ENCODE measurements at places on chromosomes 4 and X.
A peak's percentile ranks its signal among the peaks of the same experiment; 100 is the strongest.

DNA sequence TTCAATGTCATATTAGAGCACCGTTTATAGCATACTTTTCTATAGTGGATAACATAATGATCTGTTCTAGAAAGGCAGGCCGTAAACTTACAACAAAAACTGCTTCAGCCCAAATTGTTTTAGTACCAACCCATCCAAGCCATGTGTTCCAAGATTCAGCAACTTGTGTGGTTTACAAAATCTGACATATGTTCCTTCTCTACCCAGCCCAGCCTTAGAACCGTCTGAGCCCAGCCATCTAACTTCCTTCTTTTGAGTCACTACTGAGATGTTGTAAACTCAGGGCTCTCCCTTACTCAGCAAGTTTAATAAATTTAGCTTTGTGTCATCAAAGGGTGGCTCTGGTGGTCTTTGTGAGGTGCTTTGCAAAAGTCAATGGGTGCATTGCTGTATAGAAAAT, 32.4 kb upstream of the REPS2 start:
- DNase-seq = no peak

- DNase-seq = no peak
These were observed 31.8 kb downstream of the STAG2 start for GRCh38 chrX:123993326-123993725.

DNA sequence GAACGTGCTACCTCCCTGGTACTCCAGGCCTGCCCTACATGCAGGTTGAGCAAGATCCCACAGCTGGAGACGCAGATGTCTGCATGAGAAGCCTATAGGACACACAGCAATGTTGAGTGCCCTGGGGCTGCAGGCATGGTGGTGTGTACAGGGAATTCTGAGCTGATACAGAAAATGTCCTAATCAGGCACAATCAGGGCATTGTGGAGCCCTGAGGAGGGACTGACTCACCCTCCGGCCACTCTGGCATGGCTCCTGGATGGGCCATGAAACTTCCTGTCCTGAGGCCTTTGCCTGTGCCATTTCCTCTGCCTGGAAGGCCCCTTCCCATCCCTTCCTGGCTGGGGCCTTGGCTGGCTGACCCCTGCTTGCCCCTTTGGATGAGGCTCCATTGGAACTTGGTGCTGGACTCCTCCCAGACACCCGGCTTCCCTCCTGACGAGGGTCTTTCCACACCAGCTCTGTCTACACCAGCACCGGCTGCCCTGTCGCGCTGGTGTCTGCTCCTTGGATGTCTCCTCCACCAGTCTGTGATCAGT, 16.7 kb upstream of the AFAP1 start:
- DNase-seq = no peak

DNA sequence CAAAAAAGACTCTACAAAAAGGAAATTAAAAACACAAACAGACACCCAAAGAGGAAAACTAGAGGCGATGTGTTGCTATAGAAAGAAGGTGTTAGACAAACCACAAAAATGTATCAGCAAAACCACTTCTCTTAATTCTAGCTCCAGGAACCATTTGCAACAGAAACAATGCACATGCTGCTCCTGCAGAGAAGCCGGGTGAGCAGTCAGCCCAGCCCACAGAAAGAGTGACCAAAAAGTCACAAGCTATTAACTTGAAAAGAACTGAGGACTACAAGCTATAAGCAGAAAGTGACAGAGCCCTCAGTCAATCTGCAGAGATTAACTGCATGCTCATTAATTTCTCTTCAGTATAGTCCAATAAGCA, 96.2 kb upstream of the KLHL13 start:
- DNase-seq = no peak

DNA sequence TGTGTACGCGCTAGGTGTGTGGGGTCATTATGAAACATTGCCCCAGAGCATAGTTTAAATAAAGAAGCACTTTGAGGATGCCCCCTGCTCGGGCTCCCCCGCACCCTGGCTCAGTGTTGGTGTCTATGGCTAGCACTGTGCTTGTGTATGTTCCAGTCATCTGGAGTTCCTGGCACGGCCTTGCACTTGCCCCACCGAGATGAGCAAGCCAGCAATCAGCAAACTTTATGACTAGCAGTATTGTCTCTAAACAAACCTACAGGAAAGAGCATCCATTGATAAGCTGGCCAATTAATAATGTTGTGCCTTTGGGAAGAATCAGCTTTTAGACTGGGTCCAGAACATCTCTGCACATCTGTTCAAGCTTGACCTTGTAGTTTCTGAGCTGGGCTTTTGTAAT, 707 bp upstream of the SHROOM4 start:
- DNase-seq = no peak

- peak; percentile 46 for DNase-seq
These were observed 169.2 kb upstream of the MAGEB18 start for GRCh38 chrX:25968920-25969319.

DNA sequence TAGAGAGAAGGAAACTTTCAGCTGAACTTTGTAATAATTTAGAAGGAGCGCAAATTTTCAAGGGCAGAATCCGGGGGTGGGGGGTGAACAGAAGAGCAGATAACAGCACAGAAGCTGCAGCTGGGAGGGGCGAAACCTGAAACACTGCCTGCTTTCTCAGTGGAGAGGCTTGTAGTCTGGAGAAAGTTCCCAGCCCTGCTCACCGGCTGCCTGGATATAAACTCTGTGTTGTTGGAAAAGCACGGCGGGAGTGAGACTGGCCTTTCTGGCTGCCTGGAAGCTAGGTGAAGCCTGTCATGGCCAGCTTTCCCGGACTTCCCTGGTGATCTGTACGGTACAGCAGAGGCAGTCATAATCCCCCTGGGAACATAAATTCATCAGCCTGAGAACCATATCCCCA, 1352.1 kb upstream of the DIAPH2 start:
- DNase-seq = no peak
